Cerebellar nuclear complex (tissue), 1 donor: ENCODE measurements at places on chromosomes 4 and X.

- no peak for DNase-seq
Observed at GRCh38 chr4:40056716-40057585, at the start of gene N4BP2. TSS of gene N4BP2 (plus strand) at chr4:40056850. CDS start at chr4:40097341, 40,491 bp downstream.

DNA sequence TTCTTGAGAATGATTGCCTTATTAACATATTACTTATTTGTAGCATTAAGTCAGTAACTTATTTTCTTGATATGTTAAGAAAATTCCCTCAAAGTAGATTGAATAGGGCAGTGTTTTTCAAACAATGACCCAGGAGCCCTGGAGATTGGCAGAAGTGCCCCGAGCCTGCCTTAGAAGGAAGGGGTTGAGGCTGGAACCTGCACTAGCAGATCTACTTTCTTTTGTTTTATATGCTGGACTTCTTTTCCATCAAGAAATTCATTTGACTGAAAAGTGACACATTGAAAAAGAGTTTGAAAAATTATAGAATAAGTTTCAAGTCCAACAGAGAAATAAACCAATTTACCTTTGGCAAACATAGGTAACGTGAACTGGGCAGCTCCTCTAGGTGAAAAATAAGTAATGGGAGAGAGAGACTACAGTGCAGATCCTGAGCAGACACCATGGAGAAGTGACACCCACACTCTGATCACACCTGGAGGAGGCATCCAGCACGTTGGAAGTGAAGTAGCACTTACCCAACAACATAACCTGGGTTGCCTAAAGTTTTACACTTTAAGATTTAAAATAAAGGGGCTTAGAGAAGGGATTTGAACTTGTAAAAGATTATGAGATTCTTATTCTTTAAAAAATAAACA, 18.6 kb downstream of the ARSJ start:
- DNase-seq, result no peak

- DNase-seq, result no peak
Observed at GRCh38 chrX:79371640-79372039, 4.5 kb upstream of the ITM2A start.

DNA sequence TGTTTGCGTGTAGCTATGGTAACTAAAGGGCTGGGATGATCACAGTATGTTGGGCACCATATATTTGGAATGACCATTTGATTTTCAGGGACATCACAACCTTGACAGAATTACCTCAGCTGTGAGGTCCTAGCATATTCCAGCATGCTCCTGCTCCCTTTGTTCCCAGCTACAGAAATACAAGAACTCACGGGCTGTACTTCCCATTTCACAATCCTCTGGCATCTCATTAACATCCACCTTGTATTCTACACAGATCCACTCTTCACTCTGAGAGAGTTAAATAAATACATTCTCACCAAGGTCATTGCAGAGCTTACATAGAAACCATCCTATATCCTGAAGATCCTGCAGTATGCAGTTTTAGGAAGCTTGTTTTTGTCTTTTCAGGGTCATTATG, 169.7 kb downstream of the FRMPD4 start:
- DNase-seq, result no peak

DNA sequence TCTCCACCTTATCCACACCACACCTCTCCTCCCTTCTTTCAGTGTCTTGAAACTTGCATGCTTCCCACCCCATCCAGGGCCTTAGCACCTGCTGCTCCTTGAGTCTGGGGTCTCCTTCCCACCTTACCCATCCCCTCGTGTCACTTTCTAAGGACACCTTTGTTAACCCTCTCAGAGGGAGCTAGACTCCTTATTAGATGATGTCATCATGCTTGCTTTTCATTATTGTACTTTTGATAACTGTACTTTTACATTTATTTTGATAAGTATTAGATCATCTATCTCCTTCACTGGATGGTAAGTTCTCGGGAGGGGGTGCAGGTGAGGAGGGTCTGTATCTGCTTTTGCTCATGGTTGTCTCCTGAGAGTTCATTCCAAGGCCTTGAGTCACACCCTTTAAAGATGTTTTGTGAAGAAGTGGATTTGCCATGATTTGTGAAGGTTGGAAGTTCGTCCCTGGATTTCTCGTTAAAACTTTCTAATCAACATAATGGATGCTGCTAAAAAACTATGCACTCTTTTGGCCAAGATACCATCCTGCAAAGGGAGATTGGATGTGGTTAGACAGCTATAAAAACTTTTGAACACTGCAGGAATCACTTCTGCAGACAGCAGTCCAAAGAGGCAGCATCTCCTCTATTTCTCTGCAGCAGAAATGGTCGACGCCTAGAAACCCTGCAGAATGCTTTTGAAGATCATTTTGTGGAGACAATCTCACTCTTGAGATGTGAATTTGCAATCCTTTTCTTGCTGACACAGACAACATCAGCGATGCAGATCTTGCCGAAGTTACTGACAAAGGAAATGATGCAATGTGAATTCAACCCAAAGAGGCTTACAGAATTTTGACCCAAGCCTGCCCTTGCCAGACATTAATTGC, 69.6 kb downstream of the ENPP6 start:
- no peak for DNase-seq

DNA sequence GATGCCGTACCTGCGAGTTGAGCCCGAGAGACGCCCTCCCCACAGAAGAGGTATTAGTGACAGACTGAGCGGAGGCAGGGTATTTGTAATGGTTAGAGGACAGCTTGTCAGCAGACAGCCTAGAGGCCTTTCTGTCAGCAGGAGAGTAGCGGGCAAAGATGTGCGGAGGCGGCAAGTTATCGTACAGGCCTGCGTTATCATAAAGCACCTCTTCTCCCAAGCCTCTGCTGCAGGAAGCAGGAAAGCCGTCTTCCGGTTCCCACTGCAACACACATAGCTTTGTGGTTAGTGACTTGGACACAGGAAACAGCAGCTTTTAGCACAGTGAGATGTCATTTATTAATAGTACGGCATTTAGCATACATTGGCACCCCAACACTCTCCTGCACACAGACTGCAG, 158.3 kb downstream of the AFAP1 start:
- DNase-seq, result no peak

DNA sequence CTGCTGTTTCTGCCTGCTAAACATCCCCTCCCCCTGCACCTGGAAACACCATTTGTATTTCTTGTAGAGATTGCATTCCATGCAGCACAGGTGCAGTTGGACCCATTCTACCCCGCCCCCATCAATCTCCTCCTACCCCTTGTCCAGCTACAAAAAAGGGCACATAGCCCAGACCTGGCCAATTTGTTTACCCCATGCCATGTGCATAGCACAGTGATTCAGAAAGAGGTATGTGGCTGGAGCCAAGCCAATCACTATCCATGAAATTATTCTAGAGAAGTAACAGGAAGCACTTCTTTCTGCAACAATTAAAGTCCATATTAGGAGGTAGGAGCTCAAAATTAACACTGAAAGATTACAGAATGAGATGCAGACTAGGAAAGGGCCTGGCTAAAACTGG, 20.2 kb upstream of the TMEM184C start:
- no peak for DNase-seq

DNA sequence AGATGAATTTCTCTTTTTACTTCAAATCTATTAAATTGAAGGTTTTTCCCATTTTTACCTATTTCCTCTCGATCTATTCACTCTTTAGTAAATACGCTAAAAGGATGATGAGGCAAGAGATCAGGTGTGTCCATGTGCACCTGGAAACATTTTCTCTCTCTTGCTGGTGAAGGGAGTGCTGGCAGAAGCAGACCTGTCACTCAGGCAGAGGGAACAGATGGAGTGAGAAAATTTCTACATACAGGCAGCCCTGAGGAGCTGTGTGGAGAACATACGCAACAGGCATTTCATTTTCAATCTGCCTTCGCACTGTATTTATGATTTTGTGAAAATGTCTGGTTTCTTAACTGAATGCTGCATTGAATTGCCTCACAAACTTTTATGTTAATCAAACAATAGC, 249.5 kb downstream of the GPM6A start:
- peak; percentile 80 for DNase-seq

DNA sequence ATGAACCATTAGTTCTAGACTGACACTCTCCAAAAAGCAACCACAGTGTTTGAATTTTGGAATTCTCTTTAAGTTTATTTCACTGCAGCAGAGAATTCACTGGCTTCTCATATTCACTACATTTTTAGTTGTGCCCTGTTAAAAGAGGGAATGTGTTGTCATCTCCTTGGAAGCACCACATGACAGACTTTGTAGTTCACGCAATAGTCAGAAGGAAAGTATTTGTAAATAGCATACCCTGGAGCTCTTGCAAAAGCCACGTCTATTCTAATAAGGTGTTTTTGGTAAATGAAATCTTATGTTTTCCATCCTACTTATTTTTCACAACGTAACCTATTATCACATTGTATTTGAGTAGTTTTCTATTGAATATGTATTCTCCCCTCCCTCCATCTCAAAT, 25.8 kb downstream of the DOCK11 start:
- no peak for DNase-seq

DNA sequence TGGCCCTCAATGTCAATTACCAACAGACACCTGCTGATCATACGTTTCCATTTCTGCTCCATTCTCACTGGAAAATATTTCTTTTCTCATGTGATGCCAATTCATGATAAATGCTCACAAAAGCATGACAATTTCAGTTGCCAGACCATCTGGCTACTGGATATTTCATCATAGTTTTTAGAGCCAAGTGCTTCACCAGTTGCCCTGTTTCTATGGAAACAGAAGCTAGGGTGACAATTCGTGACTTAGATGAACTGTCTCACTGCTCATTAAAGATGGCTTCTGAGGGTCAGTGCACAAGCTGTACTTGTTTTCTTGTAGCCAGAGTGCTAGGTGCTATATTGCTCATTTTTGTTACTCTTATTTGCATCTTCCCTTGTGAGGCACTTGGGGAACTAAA, 184.9 kb downstream of the COMMD8 start:
- DNase-seq, result peak; percentile 88

DNA sequence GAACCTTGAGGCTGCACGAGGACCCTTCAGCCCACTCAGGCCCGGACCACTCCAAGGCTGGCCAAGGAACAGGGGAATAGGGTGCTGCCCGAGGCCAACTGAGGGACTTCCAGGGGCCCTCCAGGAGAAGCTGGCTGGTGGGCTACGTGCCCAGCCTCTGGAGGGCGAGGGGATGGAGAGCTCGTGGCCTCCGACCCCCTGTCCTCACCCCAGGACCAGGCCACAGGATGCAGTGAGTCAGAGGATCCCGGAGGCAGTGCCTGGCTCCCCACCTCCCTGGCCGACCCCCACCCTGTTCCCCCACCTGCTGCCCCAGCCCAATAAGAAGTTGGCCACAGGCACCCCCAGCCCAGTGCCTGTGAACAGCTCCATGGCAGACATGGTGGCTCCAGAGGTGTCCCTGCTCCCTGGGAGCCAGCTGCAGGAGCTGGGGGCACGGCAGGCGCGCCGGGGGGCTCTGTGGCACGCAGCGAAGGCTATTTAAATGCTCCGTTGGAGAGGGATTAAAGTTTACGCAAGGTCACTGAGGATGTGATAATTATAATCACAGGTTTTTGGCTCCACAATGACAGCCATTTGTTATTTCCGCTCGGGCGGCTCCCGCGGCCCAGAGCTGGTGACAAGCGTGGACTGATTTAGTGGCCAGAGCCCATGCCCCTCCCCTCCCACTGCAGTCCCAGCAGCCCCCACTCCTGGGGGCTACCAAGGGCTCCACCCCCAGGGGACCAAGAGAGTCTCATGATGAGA, 95.7 kb upstream of the NKX1-1 start:
- no peak for DNase-seq

- no peak for DNase-seq
Observed at GRCh38 chr4:2652415-2653160, 103.5 kb downstream of the TNIP2 start.

- DNase-seq, result no peak
Observed at GRCh38 chr4:3532751-3533422, 665 bp upstream of the LRPAP1 start.

GRCh38 chr4:165207016-165207430, 338 bp upstream of the KLHL2 start:
- DNase-seq, result no peak

GRCh38 chr4:87114245-87115062, 106.0 kb downstream of the KLHL8 start:
- no peak for DNase-seq

DNA sequence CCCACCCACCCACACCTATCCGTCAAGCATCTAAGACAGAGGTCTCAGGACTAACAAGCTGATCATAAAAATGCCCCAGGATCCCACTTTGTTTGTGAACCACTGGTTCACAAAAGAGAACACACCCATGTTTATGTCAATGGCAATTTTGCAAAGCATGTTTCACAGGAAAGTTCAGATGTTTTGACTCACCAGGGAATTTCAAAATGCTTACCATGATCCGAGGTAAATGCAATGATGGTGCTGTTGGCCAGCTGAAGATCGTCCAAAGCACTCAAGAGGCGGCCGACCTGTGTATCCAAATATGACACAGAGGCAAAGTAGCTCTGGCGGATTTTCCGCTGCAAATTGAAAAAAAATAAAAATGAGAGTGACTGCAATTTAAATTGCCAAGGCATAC, 15.0 kb downstream of the IDS start:
- DNase-seq, result no peak
